ENCODE measurements at places on chromosomes 16 and 17.

GRCh38 chr16:11290102-11290893 is 9.2 kb upstream of the PRM1 start:
- no peak for DNase-seq

GRCh38 chr17:78832541-78832810 is 8.1 kb downstream of the USP36 start:
- DNase-seq = no peak

DNA sequence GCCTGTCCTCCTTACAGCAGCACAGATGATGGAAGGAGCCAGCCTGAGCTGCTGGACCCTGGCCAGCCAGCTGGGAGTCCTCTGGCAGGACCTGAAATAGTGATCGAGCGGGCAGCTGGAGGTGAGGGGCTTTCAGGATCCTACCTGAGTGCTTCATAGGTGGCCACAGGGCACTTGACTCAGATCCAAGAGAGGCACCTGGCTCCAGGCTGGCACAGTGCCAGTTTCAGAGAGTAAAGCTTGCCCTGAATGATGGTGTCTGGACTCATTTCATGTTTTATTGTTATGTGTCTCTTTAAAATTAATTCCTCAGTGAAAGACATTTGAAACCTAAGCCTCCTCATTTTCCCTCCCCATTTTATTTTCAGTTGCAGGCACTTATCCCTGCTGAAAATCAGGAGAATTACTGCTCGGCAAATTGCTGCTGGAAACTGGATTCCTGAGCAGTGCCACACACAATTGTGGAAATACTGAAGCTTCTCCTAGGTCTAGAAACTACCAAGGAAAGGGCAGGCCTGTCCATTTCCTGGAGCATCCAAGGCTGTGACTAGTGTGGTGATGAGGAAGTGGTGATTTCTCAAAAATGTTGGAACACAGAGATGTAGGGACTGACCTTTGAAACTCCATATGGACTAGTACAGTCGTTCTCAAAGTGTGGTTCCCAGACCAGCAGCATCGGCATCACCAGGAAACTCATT is 16.1 kb upstream of the ADAMTS18 start:
- no peak for DNase-seq

DNA sequence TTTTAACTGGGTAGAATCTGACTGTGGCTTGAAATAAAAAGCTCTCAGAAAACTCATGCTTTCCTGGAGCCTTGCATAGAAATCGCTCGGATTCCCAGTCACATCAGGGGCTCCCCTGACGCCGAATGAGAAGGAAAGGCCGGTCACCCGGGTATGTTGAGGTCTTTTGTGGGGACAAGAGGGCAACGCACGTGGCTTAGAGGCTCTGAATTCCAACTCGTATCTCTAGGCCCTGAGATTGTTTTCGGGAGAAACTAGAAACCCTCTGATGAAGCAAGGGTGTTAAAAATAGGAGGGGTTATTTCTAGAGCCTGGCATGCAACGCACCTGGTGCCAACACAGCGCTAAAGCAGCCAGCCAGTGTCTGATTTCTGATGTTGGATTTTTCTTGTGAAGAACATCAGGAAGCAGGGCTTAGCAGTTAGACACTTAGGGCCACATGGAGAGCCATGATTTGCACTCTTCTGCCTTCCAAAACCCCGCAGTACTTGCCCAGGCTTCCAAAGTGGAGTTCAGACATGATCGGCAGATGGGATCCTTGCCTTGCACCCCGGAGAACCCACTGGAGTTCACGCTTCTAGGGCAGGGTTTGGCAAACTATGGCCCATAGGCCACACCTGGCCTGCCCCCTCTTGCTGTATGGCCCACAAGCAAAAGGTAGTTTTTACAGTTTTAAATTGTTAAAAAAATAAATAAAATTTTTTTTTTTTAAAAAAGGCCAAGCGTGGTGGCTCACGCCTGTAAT is 12.6 kb downstream of the CACNG1 start:
- DNase-seq = peak; percentile 1

GRCh38 chr17:42561897-42562387 is at the start of gene COASY:
TSS of gene COASY (plus strand) at chr17:42562148. CDS start at chr17:42562623, 475 bp downstream.
- DNase-seq = peak; percentile 90

GRCh38 chr16:55000595-55000994 is 69.9 kb downstream of the IRX5 start:
- DNase-seq = no peak

- DNase-seq = no peak
Observed at GRCh38 chr17:68973098-68973846, 18.1 kb upstream of the ABCA8 start.
